Activated CD4-positive, alpha-beta memory T cell treated with anti-CD3 and anti-CD28 coated beads for 36 hours (primary cell): ENCODE measurements at places on chromosomes 12 and 14.

DNA sequence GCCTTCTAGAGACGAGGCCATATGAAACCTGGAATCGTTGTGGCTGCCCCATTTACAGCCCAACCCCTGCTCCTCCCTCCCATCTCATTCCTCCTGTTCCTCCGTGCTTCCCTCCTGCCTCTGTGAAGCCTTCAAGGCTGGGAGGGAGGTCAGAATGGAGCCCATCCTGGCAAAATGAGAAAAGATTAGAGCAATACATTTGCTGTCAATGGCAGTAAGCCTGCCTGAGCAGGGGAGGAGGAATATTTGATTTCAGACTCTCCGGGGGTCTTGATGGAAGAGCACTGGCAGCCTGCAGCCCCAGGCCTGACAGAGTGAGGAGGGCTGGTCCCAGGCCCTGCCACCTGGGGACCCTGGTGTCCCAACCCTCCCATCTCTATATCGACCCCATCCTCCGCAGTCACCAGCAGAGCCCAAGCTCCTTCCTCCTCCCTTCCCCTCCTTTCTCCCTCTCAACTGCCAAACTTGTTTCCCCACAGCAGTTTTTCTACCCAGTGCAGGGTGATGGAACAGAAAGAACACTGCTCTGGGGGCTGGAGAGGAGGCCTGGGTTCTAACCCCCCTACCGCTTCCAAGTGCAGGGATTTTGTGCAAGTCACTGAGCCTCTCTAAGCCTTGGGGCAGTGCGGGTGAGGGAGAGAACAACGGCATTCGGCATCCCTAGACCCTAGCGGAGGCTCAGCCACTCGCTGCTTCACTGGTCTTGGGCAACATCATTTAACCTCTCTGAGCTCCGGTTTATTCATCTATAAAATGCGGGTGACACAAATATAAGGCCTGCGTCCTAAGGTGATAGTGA is 16.0 kb upstream of the RACGAP1 start:
- DNase-seq, result no peak

DNA sequence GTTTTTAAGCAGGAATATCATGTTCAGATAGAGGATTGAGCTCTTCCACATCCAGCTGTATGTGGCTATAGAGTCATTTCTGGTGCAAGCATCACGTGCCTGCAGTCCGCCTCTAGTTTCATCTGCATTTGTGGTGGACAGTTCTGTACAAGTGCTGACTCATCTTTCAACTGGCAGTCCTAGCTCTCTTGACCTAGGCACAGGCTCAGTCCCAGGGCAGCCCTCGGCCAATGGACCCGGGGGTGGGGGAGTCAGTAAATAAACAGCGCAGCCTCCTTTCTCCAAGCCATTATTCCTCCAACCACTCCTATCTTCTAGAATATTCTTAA is 41.8 kb upstream of the FRMD6 start:
- DNase-seq, result no peak

GRCh38 chr12:3119192-3119755 is 42.1 kb downstream of the TSPAN9 start:
- DNase-seq, result no peak

- DNase-seq, result no peak
These were observed 242.6 kb upstream of the CRY1 start for GRCh38 chr12:107335802-107336570.

DNA sequence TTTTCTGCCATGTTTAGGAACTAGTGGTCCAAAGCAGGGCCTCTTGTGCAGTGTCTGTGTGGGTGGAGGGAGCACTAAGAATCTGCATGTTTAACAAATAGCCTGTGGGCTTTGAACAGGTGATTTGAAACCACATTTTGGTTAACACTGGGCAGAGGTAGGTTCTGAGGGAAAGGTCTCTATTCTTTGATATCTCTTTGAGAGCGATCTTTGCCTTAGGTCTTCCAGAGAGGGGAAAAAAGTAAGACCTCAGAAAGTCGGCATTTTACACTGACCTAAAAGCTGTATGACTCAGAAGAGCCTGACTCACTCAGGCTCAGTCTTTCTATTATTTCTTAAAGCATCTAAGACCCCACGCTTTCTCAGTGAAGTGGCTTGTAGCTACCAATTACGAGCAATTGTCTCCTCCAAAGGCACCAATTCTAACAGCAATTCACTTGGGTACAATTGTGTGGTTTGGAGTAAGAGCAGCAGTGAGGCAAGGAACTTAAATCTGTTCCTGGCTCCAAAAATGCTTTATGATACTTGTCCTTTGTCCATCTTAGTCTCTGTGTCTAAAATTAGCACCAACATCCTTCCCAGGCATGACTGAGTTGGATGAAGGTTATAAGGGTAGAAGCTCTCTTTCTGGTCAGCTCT is 8.8 kb downstream of the EIF2B2 start:
- peak; percentile 21 for DNase-seq

GRCh38 chr14:58994130-58994529 is 194.3 kb upstream of the DAAM1 start:
- no peak for DNase-seq

DNA sequence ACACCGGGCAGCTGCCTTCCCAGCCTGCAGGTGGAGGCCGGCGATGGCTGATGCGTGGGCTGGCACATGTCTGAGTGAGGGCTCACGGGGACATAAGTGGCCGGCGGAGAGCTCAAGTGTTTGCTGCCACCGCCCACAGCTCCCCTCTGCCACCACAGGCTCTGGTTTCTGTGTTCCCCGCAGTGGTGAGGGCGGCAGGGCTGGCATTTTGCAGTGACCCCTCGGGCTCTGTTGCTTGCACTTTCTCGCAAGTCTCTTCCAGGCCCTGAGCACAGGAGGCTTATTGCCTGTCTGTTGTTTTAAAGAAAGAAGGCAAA is 271.0 kb upstream of the RTL1 start:
- DNase-seq, result no peak

DNA sequence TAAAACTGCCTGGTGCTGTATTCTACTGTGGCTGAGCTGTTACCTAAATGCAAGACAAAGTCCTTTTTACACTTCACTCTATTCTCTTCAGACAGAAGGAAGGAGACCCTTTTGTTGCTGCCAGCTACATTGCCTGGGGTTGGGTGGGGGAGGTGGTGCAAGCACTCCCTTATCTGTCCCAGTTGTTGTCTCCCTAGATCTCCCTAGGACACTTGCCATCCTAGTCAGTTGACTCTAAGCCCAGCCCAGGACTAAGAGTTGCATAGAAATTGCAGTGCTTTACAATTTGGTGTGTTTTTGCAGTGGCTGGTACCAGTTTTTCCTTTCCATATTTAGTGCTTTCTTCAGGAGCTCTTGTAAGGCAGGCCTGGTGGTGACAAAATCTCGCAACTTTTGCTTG is 35.1 kb downstream of the SCYL2 start:
- DNase-seq, result no peak

DNA sequence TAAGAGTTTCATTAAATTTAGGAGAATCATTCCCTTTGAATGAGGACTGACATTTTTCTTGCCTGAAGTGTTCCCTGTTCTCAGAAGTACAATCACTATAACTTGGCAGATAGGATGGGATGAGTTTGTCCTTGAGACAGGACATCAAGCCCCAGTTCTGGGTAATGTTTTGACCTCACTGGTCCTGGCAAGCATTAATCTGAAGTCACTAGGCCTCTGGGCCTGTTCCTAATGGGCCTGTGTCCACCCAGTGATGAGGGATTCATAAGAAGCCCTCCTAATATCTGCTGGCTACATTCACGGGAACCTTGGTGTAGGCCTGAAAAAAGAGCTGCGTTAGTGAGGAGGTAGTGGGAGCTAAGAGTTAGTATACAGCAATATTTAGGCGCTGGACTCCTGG is 37.2 kb downstream of the NINJ2 start:
- no peak for DNase-seq

- no peak for DNase-seq
These were observed 336.4 kb downstream of the FOXG1 start for GRCh38 chr14:29102996-29103395.

- DNase-seq, result no peak
These were observed 6.4 kb downstream of the CSRP2 start for GRCh38 chr12:76872415-76872814.

DNA sequence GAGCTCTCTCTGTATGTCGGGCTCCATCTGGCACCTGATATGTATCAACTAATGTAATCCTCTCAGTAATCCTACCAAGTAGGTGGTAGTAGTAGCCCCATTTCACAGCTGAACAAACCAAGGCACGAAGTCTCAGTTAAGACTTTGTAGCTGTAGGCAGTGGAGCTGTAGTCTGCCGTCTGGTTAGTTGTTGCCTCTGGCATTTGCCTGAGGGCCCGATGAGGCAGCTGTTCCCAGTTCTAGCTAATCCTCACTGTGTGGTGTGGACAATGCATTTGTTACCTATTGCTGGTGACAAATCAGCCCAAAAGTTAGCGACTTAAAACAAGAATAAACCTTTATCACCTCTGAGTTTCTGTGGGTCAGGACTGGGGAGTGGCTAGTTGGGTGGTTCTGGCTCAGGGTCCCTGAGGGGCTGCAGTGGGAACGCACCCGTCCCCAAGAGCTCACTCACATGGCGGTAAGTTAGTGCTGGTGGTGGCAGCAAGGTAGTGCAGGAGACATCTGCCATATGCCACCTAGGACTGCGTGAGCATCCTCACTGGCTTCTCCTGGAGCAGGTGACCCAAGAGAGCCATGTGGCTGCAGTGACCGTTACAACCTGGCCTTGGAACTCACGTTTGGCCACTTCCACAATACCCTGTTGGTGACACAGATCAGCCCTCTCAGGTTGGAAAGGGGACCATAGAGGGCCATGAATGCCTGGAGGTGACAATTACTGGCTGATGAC is 5.6 kb downstream of the AACS start:
- no peak for DNase-seq

GRCh38 chr14:64758691-64759554 is 54.7 kb downstream of the PLEKHG3 start:
- no peak for DNase-seq

DNA sequence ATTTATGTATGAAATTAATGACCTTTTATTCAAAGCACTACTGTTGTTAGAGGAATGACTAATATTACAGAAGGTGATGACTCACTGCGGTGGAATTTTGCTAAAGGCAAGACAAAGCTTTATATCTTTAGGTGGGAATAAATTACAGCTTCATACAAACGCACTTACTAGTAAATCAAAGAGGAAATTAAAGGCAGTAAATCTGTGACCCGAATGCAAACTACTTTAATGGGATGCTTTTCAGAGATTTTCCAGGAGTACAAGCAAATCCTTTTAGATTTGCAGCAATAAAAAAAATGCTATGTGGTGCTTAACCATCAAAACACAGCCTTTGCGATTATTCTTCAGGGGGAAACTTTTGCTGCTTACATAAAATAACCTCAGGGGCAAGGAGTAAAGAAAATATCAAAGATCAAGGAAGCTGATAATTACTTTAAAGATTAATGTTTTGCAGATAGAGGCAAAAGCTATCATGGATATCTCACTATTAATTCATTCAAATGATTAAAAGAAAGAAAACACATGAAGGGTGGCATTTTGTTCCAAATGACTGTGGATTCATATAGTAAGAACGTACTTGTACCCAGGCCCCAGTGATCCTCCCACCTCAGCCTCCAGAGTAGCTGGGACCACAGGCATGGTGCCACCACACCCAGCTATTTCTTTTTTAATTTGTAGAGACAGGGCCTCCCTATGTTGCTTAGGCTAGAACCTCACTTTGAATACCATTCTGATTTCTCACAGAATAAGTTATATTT is 98.9 kb downstream of the DENND5B start:
- DNase-seq, result no peak

DNA sequence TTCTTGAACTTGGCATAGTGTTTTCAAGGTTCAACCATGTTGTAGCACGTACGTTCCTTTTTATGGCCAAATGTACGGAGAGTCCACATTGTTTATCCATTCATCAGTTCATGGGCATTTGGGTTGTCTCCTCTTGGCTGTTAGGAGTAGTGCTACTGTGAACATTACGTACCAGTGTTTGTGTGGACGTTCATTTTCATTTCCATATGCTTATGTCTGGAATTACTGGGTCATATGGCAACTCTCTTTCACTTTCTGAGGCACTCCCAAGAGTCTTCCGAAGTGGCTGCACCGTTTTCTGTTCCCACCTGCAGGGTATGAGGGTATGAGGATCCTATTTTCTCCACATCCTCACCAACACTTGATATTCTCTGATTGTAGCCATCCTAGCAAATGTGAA is 49.1 kb upstream of the TSPAN9 start:
- DNase-seq, result no peak

GRCh38 chr12:47954058-47954457 is 9.3 kb upstream of the TMEM106C start:
- no peak for DNase-seq

DNA sequence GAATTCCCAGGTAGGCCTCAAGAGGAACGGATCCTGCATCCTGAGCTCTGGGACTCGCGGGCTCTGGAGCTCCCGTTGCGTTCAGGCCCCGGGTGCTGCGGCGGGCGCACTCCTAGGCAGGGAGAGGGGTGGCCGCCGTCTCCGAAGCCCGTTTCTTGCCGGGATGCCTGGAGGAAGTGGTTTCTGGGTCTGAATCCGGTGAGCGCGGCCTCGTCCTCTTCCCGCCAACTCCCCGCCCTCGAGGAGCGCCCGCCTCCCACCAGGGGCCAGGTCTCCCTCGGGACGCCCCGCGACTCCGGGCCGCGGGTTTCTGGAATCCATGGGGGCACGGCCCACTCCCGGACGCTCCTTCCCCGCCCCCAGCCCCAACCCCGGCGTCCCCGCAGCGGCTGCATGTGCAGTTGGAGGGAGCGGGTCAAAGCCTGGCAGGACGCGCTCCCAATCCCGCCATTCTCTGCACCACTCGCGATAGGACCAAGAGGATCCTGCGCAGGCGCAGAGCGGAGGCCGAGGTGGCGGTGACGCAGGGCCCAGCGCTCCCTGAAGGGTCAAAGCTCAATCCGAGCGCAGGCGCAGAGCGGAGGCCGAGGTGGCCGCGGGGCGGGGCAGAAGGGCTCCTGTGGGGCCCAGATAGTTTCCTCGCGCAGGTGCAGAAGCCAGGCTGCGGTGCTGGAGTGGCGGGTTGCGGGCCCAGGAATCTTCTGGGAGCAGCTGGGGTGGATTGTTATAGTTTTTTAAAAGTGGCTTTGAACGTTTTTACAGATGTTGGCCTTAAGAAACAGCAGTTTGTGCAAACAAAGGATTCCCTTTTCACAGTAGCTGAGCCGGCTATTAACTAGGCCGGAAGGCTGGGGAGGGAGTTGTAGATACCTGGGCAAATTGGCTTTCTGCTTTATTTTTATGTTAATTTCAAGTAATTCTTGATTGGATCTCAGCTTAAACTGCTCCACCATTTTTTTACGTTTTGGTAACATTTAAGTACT is 796.4 kb downstream of the AACS start:
- DNase-seq, result no peak

- DNase-seq, result no peak
These were observed 78.2 kb upstream of the PTGDR start for GRCh38 chr14:52189325-52189724.
